Small intestine (tissue), 16 donors: ENCODE measurements at places on chromosomes 1 and 21. TPM values are rescaled to one million over a fixed set of nuclear protein-coding genes. Genes with fewer than 3 reads are reported as not detected.
A peak's percentile ranks its signal among the peaks of the same experiment; 100 is the strongest.

The MXRA8 gene
- polyA plus RNA-seq, result 21.6 TPM

The FCGR3B gene
- polyA plus RNA-seq, result 0.22 TPM

The TFF1 gene
- polyA plus RNA-seq, result 187 TPM

The DCDC2B gene
- polyA plus RNA-seq, result not detected

The TSTD1 gene
- 185 TPM for polyA plus RNA-seq

The B3GALT5 gene
- 7.6 TPM for polyA plus RNA-seq

The RPS6KC1 gene
- 5.7 TPM for polyA plus RNA-seq

- no peak overlapping the region for H3K4me3 ChIP-seq
- no peaks in the 10 kb centered on the region for H3K27me3 ChIP-seq
- no peak for DNase-seq
- no peaks in the 10 kb centered on the region for H3K4me1 ChIP-seq
- H3K27ac ChIP-seq, result no peak overlapping the region
- H3K36me3 ChIP-seq, result no peaks in the 10 kb centered on the region
These were observed 58.0 kb downstream of the CLIC4 start for GRCh38 chr1:24803220-24803619.

GRCh38 chr1:6223617-6224016, 12.1 kb downstream of the ICMT start:
- no peaks in the 10 kb centered on the region for H3K27me3 ChIP-seq
- H3K4me3 ChIP-seq, result no peak overlapping the region
- DNase-seq, result no peak
- H3K27ac ChIP-seq, result no peak overlapping the region

DNA sequence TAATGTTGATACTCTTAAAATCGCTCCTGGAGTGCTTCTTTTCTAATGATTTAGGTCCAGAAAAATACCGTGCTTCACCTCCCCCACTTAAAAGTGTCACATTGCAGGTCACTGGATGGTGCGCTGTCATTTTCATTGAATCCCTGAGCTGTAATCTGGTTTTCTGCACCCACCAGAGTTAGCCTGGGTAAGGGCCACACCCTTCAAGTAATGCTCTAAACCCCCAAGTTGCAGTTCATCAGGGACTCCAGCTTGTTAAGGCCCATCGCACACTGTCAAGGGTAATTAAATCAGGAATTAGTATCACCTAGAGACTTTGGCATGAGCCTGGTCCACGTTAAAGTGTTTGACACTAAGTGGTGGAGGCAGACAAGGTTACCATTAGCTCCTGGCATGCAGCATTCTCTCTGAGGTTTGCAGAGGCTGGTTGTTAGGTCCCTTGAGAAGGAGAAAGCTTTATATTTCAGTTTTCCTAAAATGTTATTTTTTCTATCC, 34.0 kb downstream of the ASTN1 start:
- DNase-seq, result no peak
- H3K27ac ChIP-seq, result no peak overlapping the region
- no peaks in the 10 kb centered on the region for H3K27me3 ChIP-seq
- H3K4me1 ChIP-seq, result no peaks in the 10 kb centered on the region
- H3K4me3 ChIP-seq, result no peak overlapping the region
- no peaks in the 10 kb centered on the region for H3K36me3 ChIP-seq

DNA sequence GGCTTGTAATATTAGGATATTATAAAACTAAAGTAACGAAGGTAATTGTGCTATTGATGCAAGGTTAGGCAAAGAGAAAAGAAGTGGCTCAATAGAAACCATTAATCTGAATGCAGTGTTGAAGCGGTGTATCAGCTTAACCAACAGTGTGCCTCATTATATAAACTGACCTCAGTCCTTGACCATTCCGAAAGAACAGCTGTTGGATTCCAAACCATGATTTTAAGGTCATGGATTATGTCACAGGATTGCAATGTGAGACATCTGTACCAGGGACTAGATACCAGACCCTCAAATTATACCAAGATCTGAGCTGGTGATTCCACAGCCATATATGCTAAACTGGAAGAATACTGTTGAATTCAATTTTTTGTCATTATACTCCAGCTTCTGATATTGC, 134.2 kb upstream of the HP1BP3 start:
- no peak for DNase-seq
- no peaks in the 10 kb centered on the region for H3K4me1 ChIP-seq

GRCh38 chr1:11684070-11684469, 3.1 kb upstream of the MAD2L2 start:
- H3K27me3 ChIP-seq, result peaks cover 29% of the 10 kb centered on the region
- H3K36me3 ChIP-seq, result no peaks in the 10 kb centered on the region
- DNase-seq, result no peak
- H3K27ac ChIP-seq, result no peak overlapping the region
- no peak overlapping the region for H3K4me3 ChIP-seq

DNA sequence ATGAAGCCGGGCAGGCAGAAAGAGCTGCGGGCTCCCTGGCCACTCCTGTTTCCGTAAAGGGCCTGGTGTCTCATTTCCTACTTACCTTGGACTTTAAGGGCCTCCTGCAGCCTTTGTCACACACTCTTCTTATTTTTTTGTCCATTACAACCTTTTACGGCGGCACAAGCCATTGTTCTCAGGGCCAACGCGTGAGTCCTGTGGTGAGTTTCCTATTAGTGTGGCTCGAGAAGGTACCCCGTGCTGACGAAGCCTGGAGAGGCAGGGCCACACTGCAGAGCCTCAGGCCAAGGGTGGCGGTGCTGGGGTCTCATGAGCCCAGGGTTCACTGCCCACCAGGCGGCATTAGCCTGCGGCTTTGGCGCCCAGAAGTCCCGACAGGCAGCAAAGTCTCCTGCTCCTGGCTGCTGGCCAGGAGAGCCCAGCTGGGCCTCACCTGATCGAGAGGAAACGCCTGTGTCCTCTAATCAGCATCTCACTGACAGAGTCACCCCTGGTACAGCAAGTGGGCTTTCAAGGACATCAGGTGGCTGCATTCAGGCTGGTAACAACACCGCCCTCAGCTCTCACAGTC, 62.0 kb downstream of the SIK1 start:
- H3K4me3 ChIP-seq, result no peak overlapping the region
- H3K36me3 ChIP-seq, result no peaks in the 10 kb centered on the region
- H3K4me1 ChIP-seq, result no peaks in the 10 kb centered on the region
- no peaks in the 10 kb centered on the region for H3K27me3 ChIP-seq
- DNase-seq, result peak; percentile 88

- no peaks in the 10 kb centered on the region for H3K27me3 ChIP-seq
- no peak overlapping the region for H3K4me3 ChIP-seq
- peak; percentile 62 for DNase-seq
- H3K36me3 ChIP-seq, result no peaks in the 10 kb centered on the region
- H3K27ac ChIP-seq, result no peak overlapping the region
- H3K4me1 ChIP-seq, result no peaks in the 10 kb centered on the region
These were observed 5.7 kb downstream of the TPM3 start for GRCh38 chr1:154186177-154186576.

DNA sequence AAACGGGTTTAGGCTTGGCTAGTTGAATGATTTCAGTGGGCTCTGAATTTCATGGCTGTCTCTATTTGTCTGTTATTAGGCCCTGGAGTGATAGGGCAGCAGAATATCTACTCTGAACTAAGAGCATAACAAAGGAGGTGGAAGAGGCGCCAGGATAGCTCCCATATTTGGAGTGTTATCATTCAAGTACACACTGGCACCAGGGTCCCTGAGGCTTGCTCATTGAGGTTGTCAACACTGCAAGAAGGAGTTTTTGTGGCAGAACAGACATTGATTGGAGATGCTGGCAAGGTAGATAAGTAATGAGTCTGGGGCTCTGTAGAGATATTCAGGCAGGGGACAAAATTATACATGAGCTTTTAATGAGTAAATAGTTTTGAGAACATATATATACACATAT, 1748.4 kb downstream of the MRPL39 start:
- no peaks in the 10 kb centered on the region for H3K36me3 ChIP-seq
- H3K4me1 ChIP-seq, result no peaks in the 10 kb centered on the region
- H3K4me3 ChIP-seq, result no peak overlapping the region
- H3K27ac ChIP-seq, result no peak overlapping the region

GRCh38 chr1:61784726-61785125, 42.4 kb downstream of the PATJ start:
- no peak overlapping the region for H3K27ac ChIP-seq
- H3K4me3 ChIP-seq, result no peak overlapping the region
- H3K36me3 ChIP-seq, result peaks cover 2% of the 10 kb centered on the region
- no peak for DNase-seq
- no peaks in the 10 kb centered on the region for H3K4me1 ChIP-seq

- H3K4me1 ChIP-seq, result peaks cover 32% of the 10 kb centered on the region
- H3K4me3 ChIP-seq, result no peak overlapping the region
These were observed 140.8 kb downstream of the PGBD5 start for GRCh38 chr1:230285351-230285750.

DNA sequence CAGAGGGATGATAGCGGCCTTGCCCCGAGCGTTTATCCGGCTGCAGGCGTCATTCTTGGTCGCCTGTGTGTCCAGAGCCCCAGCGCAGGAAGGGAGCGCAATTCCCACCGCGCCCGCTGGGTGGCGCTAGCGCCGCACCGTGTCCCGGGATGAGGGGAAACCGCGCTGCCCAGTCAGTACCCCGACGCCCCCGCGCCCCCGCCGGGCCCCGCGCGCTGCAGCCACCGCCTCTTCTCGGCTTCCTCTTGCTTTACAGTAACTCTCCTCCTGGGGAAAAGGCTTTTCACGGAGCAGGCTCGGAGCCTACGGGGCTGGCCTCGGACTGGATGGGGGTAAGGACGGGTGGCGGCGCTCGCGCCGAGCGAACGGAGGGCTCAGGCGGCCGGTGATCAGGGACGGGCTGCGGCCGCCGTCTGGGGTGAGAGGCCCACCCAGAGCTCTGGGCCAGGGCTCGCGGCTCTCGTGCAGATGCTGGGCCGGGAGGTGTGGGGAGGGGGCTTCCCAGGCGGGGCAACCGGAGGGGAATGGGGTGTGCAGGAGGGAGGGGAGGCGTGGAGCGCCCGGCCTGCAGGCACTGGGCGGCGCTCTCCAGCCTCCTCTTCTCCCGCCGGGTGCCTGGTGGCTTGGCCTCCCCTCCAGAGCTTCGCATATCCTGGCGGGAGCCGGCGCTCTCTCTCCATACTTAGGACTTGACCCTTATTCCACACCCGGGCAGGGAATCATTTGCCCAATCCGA, 29.8 kb downstream of the TEX35 start:
- H3K36me3 ChIP-seq, result no peaks in the 10 kb centered on the region
- peak overlapping the region; percentile 59 for H3K4me3 ChIP-seq
- H3K4me1 ChIP-seq, result peaks cover 5% of the 10 kb centered on the region
- H3K27me3 ChIP-seq, result no peaks in the 10 kb centered on the region

- H3K4me3 ChIP-seq, result no peak overlapping the region
- no peak for DNase-seq
- peaks cover 26% of the 10 kb centered on the region for H3K36me3 ChIP-seq
- peak overlapping the region; percentile 87 for H3K27ac ChIP-seq
- H3K27me3 ChIP-seq, result no peaks in the 10 kb centered on the region
These were observed 19.3 kb upstream of the ALDH4A1 start for GRCh38 chr1:18921516-18922251.
